ENCODE measurements at places on chromosomes 5 and 9.

- no peak for DNase-seq
Measured at GRCh38 chr9:110986529-110986928, 51.7 kb downstream of the LPAR1 start.

GRCh38 chr5:157164521-157164920 lies 1.5 kb downstream of the GARIN3 start:
- no peak for DNase-seq

DNA sequence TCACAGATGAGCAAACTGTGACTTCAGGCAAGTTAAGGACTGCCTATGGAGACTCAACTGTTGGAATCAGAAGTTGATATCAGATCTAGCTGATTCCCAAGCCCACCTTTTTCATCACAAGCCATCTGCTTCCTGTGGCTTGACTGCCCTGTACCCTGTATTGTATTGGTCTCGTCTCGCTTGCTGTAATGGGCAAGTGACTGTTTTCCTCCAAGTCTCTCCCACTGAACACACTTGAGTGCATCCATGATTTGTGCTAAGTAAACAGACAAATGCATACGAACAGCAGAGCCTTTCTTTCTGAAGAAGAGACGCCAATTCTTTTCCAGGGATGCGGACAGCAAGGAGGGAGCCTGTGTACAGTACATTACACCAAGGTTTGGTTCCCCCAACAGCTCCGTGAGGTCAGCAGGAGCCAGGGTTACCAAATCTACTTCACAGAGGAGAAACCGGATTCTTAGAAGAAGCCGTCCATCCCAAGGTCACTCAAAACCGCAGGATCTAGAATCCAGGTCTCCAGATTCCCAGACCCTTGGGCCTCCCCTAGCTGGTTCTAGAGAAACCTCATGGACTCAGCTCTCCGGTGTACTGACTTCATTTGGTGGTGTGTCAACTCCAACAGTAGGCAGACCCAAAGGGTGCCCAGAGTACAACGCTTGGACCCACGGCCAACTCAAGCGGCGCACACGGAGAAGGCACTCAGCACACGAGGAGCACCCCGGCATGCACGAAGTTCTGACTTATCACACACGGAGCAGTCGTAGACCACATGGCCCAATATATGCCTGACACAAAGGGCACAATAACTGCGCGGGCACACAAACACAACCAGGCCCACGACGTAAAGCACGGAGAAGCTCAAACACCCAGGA lies 1.1 kb downstream of the BAG1 start:
- no peak for DNase-seq

- no peak for DNase-seq
Measured at GRCh38 chr9:93288891-93289883, 105.2 kb downstream of the WNK2 start.

DNA sequence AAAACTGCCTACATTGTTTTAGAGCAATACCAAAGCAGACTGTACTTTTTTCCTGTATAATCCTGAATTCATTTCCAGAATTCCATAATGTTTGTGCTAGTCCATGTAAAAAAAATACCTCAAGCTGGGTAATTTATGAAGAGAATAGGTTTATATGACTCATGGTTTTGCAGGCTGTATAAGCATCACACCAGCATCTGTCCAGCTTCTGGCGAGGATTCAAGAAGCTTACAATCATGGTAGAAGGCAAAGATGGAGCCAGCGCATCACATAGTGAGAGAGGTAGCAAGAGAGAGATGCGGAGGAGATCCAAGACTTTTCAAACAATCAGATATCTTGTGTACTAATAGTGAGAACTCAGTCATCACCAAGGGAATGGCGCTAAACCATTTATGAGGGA lies 280.3 kb upstream of the CDH9 start:
- no peak for DNase-seq

DNA sequence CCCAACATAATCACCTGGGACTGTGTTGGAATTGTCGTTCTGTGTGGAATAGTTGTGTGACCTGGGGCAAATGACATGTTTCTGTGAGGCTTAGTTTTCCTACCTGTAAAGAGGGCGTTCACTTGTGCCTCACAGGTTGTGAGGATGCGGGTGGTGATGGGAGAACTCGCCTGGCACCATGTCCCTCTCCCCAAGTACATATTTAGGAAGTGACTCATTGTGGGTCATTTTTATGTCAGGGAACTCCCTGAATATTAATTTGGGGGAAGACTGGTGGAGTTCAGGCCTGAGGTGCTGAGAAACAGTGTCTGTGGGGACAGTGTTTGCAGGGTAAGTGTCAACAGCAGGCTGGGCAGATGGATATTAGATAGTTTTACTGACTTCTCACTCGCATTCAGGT lies 144.7 kb downstream of the KDM4C start:
- no peak for DNase-seq

- no peak for DNase-seq
Measured at GRCh38 chr9:1383899-1384455, 333.8 kb downstream of the DMRT2 start.

GRCh38 chr5:12204761-12205160 lies 300.5 kb upstream of the CTNND2 start:
- no peak for DNase-seq

- no peak for DNase-seq
Measured at GRCh38 chr5:81234299-81234698, 1.2 kb downstream of the CKMT2 start.

DNA sequence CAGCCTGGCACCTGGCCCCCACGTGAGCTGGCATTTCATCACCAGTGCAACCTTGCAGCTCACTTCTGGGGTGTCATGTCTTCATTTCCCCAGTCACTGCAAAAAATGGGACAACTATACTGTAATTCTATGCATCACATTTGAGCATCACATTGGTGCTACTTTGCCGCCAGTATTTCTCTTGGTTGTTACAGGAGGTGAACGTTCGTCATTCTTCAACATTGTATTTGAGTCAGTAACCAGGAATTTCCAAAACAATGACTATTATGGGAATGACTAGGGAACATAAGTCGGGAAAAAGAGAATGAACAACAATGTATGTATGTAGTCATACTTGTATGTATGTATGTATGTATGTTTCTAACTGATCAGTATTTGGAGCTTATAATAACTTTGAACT lies 1278.0 kb downstream of the EFNA5 start:
- no peak for DNase-seq

DNA sequence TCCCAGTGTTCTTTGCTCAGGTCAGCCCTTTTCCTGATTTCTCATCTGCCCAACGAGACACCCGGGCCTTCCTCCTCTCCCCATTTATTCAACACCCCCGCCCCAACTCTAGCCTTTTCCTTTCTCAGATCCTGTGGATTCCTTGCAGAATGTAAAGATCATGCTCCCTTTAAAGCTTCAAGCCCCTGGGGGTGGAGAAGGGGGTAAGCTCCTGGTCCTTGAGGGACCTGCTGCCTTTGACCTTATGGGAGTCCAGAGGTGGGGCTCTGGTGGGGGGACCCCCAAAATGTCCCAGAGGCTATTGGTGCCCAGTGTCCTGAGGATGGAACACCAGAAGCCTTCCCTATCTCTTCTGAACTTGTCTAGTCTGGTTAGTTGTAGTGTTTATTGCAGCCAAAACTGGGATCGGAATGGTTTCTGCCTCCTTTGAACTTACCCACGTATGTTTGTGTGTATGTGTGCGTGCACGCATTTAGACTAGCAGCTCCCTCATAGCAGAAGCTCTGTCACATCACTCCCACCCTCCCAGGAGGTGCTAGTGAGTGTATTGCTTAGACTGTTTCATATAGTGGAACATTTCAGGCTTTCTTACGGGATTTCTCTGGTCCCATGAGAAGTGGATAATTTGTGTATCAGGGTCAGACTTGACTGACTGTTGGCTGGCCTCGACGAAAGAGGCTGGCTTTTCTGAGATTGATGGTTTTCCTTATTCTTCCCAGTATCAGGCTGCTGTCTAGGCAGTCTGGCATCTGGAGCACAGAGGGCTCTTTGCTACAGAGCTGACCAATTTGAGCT lies 1.1 kb downstream of the GALNT10 start:
- no peak for DNase-seq

GRCh38 chr9:109493648-109494047 lies 4.5 kb downstream of the PTPN3 start:
- DNase-seq = no peak

DNA sequence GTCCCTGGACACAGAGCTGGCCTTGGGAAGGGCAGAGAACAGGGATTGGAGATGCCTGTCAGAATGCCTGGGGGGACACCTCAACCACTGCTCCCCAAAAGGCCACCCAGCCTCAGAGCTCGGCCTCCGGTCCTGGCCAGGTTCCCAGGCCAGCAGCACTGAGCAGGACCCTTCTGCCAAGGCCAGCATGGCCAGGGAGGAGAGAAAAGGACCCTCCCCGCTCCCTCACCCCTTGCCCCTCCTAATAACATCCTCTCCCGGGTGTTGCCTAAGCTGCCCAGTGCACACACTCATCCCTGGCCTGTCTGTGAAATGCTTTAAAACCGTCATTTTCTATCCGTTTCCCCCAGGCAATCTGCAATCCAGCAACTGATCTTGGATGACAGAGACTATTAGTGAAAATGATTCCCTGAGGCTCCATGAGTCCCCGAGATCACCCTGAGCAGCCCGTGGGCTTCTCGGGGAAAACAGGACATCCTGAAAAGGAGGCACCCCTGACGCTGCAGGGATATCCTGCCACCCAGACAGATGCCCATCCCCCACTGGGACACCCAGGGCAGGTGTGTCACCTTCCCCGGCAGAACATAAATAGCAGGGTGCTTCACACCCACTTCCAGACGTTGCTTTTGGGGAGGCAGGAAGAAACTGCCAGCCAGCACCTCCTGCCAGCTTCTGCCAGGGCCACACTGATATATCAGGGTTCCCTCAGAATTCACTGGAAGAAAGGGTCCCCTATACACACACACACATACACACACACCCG lies 75.3 kb downstream of the ADAMTS2 start:
- DNase-seq = peak; percentile 3

GRCh38 chr9:7691909-7692308 lies 107.7 kb downstream of the DMAC1 start:
- DNase-seq = no peak

DNA sequence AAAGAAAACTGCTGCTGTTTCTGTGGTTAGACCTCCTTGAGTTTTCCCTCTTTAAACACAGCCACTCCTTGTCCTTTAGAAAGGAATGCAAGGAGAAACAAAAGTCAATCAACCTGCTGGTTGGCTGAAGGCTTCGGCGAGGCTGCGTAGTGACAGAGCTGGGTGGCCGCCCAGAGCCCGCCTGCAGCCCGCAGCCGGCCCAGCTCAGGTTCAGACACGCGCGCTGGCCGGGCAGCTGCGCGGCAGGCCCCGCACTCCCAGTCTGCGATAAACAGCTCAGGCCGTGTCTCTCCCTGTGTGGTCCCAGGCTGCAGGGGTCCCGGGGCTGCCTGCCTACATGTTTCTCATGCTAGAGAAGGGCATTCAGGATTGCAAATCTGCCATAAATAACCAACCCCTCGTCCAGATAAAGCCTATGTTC lies 115.4 kb downstream of the HSD17B3 start:
- peak; percentile 75 for DNase-seq

GRCh38 chr5:155332618-155333017 lies 319.1 kb downstream of the KIF4B start:
- no peak for DNase-seq

GRCh38 chr5:6246820-6247437 lies 131.4 kb downstream of the MED10 start:
- DNase-seq = no peak

DNA sequence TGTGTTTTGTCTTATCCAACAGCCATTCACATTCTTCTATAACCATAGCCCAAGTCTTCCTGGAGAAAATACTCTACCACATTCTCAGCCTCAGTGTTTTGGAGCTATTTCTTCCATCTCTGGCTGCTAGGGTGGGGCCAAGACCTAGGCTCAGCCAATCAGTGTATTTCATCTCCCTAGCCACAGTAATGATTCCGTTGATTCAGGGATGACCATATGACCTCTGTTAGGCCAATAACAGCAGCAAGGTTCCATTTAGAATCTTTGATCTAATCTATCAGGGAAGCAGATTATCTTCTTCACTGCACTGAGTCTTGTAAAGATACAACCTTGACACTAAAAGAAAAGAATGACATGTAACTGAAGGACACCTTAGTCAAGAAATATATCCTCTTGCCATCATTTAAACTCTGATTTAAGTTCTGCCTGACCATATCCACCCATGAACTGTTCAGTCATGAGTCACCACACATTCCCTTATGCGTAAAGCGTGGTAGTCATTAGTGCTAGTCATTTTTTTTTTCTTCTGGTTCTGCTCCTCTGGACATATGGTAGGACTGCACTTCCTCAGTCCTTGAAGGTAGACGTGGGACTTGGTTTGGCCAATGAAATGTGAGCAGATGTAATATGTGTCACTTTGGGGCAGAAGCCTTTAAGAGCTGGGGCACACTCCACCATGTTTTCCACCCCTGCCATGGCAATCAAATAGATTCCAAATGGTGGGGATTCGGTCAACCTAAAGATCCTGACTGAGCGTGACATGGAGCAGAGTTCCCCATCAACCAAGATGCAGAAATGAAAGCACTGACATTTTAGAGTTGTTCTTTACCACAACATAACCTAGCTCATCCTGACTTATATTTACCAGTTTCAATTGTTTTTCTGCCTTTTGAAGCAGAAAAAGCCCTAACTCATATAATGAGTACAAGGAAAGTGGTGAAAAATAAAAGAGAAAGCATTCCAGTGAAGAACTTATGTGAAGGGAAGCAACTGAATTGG lies 12.7 kb upstream of the PRELID2 start:
- no peak for DNase-seq

Data from transverse colon (tissue), 4 donors.